Immature natural killer cell (primary cell): ENCODE measurements at places on chromosomes 1 and 21.

DNA sequence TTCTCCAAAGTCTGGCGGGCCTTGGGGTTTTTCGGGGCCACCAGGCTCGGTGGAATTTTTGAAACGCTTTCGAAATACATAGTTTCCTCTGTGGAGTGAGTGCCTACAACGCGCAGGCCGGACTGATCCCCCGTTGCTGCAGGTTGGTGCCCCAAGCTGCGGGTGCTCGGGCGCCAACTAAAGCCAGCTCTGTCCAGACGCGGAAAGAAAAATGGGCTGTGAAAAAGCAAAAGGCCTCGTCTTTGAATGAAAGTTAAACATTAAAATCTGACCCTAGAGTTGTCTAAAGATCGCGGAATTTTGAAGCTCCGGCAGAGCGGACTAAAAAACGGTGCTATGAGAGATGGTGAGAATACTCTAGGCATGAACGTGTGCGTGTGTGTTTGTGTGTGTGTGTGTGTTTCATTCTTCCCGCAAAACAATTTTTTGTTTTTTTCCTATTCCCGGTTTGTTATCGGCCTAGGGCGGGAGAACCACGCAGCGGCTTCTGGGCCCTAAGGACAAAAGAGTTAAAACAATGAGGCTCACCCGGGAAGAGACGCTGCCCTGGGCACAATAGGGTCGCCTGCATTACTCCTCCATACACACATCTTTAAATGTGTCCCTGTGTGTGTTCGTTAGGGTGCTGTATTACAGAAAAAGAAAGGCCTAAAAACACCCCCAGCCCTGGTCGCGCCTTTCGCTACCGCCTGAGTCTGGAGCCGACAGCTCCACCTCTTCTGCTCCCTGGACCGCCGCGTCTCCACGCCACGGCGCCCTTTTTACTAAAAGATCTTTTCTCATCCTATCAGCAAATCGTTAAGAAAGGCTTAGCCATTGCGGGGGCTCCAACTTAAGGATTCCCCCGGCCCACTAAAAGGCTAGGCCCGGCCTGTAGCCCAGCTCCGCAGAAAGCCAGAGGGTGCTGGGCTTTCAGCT lies 3.2 kb downstream of the TBX15 start:
- DNase-seq: no peak

- no peak for DNase-seq
Measured at GRCh38 chr1:57832612-57833011, 408.8 kb upstream of the DAB1 start.

GRCh38 chr21:36684957-36685714 lies 13.8 kb upstream of the SIM2 start:
- DNase-seq: no peak

DNA sequence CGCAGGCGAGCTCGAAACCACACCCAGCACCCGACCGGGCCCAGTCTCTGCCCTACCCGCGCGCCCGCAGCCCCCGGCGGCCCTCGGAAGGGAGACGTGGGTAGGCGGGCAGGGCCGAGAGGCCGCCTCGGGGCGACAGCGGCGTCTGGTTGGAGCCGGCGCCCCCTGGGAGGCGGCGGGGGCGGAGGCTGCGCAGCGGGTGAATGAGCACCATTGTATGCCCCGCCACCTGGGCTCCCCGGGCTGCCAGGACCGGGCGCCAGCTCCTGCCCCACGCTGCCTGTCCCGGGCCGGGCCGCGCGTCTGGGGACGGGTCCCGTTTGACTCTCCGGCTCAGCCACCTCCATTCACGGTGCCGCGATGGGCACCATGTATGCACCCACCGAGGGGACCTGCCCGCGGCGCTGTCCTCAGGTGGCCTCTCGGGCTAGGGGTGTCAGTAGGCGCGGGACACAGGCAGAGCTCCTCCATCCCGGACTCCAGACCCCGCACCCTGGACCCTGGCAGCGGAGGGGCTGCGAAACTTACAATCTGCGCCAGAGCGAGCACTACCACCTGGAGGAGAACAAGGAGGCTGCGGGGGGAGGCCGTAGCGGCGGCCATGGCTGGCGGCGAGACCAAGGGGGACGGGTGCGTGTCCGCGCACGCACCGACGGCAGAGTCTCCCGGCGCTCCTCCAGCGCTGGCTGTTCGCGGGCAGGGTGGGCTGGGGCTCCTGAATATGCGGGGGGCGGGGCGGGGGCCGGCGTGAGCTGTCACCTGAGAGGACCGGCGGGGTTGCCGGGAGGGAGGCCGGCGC lies at the start of gene COL9A2:
COL9A2 (minus strand) TSS at position 692 of the 799 bp plus-strand sequence; CDS start at position 603, 89 bp downstream.
- DNase-seq: peak; percentile 65

- DNase-seq: no peak
Measured at GRCh38 chr1:90779573-90779972, 62.5 kb upstream of the BARHL2 start.

- DNase-seq: no peak
Measured at GRCh38 chr1:44485934-44486460, 80.9 kb downstream of the RNF220 start.

DNA sequence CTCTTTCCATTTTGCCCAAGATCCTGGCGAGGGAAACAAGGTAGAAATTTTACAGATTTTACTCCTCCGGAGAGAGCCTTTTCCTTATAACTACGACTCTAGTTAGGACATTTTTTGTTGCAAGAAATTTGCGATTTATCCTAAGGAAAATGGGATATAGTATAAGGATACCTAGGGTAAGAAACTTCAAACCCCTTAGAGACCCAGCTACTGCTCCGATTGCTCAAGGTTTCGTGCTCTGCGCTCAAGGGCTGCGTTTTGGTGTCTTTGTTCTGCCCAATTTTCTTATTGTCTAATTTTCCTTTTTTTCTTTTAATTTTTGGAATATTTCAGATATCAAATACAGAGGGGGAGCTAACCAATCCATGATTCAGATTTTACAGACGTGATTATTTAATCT lies 1.5 kb downstream of the TTC3 start:
- no peak for DNase-seq

DNA sequence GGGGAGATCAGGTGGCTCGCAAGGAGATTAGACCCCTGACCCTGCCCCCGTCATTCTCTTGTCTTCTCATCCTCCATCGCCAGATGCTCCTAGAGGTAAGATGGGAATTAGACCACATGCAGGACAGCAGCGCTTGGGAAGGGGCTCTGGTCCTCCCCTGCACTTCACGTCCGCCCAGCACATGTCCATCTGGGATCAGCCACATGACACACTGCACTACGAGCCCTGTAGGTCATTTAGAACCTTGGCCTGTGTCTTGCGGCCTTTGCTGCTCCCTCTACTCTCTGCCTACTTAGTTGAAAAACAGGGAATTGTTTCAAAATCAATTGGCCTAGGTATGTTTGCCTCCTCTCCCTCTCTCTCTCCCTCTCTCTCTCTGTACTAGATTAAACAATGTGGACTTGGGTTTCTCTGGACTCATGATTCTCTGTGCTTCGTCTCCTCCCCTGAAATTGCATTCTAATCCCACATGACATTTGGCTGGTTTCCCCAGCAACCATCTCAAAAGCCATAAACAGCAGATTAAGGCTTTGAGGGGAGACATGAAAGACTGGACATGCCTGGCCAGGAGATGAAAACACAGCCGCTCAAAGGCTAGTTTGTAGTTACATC lies 3.8 kb upstream of the NCMAP start:
- DNase-seq: no peak

GRCh38 chr1:215473943-215474342 lies 93.2 kb upstream of the KCTD3 start:
- DNase-seq: no peak

- DNase-seq: peak; percentile 46
Measured at GRCh38 chr1:198157847-198158725, 1.3 kb downstream of the NEK7 start.

- DNase-seq: no peak
Measured at GRCh38 chr1:232327899-232328298, 302.0 kb downstream of the SIPA1L2 start.

- no peak for DNase-seq
Measured at GRCh38 chr1:165539306-165539705, 4.5 kb upstream of the LRRC52 start.

GRCh38 chr1:201882665-201883132 lies 6.0 kb upstream of the SHISA4 start:
- no peak for DNase-seq

DNA sequence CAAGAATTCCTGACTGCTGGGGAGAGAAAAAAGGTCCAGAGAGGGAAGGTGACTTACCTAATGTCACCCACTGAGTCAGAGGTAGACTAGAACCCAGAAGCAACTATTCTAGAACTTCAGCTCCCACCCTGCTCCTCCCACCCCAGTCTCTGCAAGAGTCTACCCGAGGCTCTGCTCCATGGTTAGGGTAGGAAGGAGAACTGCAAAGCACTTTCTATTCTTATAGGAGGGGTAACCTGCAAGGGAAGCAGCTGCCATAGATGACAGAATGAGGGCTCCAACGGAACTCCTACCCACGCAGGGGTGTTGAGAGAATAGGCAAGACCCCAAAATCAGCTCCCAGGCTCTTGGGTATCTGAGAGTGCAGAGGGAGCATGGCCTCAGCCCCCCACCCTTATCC lies 4.3 kb downstream of the SLC9A1 start:
- DNase-seq: no peak

DNA sequence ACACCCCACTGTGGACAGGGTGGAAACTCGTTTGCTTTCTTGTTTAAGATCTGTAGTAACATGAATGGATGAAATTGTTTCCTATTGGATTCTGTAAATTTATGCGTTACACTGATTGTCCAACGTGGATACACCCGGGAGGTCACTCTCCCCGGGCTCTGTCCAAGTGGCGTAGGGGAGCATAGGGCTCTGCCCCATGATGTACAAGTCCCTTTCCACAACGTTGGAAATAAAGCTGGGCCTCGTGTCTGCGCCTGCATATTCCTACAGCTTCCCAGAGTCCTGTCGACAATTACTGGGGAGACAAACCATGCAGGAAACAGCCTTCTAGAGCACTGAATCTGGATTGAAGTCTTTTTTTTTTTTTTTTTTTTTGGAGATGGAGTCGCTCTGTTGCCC lies 1.4 kb downstream of the RCC1 start:
- no peak for DNase-seq

DNA sequence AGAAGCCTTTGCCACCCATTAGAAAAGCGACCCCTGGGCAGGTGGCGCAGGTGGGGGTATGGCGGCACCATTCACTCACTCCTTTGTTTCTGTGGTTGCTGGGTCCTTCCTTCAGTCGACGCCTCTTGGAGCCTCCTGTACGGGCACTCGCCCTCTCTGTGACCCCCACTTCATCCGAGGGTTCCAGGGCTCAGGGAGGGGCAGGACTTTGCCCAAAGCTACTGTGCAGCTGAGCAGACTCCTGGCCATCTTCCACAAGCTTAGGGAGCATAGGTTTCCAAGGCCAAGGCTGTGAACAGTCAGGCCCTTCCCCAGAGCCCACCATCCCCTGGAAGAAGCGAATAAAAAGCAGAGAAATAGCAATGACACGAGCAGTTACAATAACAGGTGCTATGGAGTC lies 190.7 kb upstream of the ARHGEF16 start:
- DNase-seq: no peak

- DNase-seq: no peak
Measured at GRCh38 chr1:51268634-51269033, 32.6 kb downstream of the RNF11 start.

DNA sequence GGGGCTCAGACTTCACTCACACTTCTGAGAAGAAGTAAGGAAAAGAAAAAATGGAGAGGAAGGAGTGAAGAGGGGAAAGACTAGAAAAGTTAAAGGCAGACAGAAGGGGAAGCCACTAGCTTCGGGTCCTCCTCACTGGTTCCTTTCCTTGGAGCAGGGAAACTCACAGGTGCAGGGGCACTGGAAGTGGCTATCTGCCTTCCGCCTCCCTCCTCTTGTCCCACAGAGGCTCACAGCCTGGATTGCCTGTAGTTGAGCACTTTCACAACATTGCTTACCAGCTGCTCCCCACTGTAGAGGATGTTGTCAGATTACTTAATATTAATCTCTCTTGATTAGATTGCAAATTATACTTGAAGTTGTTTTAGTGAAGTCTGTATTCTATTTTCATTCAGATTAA lies 21.6 kb upstream of the ABCA4 start:
- no peak for DNase-seq

GRCh38 chr1:46735708-46736324 lies 16.9 kb upstream of the EFCAB14 start:
- peak; percentile 27 for DNase-seq

- DNase-seq: no peak
Measured at GRCh38 chr1:208888376-208888775, 644.2 kb upstream of the PLXNA2 start.

DNA sequence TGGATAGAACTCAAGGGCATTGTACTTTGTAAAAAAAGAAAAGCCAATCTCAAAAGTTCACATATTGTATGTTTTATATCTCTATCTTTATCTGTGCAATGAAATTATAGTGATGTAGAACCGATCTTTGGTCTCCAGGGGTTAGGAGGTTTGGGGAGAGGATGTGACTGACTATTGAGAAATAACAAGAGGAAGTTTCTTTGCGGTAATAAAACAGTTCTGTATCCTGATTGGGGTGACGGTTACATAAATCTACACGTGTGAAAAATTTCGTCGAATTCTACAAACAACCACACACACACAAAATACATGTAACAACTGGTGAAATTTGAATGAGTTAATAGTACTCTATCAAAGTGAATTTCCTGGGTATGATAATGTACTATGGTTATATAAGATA lies 10.6 kb upstream of the OR2T33 start:
- DNase-seq: no peak

DNA sequence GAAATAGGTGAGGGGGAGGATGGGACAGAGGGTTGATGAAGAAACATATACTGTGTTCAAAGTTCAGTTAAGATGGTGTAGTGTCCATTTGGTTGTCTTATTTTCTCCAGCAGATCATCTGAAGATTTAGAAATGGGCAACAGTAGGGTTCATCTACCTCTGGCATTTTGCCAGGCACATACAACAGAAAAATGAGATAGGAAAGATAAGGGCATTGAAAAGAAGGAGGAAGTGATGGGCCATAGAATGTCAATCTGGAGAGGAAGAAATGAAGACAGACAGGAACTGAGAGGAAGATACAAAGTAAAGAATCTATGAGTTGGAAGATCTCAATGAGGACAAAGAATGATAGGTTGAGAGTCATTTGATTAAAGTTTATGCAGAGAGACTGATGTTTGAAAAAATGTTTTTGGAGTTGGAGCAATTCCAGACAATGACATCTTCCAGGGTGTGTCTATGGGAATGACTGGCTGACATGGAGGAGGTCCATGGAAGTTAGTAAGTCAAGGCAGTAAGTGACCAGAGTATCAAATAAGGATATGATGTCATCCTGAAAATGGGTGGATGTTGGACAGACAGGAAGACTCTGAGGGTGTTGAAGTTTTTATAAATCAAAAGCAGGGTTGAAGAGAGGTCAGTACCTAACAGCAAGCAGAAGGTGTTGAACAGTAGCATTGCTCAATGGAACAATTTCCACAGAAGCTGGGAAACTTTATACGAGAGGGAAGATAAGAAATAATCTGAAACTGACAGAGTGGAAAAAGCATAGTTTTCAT lies 18.7 kb upstream of the CD55 start:
- no peak for DNase-seq

- DNase-seq: no peak
Measured at GRCh38 chr1:154492115-154492514, 9.9 kb upstream of the TDRD10 start.

DNA sequence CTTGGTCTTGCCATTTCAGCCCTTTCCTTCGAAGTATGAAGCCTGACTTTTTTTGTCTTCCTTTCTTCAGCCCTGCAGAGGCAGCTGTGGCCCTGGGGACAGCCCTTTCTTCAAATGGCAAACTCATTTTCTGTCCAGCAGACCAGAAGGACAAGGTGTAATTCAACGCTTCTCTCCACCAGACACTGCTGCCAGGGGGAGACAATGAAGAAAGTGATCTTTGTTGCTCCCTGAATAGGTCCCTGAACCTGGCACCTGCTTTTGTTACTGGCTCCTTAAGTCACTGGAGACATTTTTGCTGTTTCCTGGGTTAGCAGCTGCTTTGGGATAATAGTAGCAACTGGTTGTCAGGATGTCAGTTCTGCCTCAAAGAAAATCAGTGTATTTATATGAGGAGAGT lies 50.8 kb upstream of the MACF1 start:
- no peak for DNase-seq

- DNase-seq: no peak
Measured at GRCh38 chr1:145695821-145696629, 11.1 kb downstream of the PDZK1 start.
